ENCODE measurements at places on chromosomes 1 and 21.

- peak; percentile 38 for DNase-seq
Observed at GRCh38 chr1:200889571-200889970, 5.1 kb upstream of the INAVA start.

DNA sequence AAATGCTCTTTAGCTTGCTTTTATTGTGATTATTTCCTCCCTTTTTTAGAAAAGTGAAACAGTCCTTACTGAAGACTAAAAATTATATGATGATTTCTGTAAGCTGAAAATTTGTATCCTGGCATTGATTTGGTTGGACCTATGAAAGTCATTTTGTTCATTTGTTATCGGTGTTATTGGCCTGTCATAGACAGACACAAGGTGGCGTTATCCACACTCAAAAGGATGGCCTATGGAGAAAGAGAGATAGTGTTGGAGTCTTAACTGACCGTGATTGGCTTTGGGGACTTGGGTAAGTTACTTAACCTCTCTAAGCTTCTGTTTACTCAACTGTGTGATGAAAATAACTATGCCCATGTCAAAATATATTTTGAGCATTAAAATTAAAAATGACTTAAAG, 203.6 kb upstream of the CHODL start:
- no peak for DNase-seq

- DNase-seq = no peak
Observed at GRCh38 chr1:189432753-189433152, 1044.9 kb downstream of the BRINP3 start.

DNA sequence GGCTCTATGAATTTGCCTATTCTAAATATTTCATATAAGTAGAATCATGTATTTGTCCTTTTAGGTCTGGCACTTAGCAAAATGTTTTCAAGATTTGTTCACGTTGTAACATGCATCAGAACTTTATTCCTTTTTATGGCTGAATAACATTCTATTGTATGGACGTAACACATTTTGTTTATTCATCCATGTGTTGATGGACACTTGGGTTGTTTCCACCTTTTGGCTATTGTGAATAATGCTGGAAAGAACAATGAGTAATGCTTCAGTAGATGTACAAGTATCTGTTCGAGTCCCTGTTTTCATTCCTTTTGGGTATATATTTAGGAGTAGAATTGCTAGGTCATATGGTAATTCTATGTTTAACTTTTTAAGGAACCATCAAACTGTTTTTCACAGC, 24.7 kb downstream of the SLC35A3 start:
- DNase-seq = no peak

DNA sequence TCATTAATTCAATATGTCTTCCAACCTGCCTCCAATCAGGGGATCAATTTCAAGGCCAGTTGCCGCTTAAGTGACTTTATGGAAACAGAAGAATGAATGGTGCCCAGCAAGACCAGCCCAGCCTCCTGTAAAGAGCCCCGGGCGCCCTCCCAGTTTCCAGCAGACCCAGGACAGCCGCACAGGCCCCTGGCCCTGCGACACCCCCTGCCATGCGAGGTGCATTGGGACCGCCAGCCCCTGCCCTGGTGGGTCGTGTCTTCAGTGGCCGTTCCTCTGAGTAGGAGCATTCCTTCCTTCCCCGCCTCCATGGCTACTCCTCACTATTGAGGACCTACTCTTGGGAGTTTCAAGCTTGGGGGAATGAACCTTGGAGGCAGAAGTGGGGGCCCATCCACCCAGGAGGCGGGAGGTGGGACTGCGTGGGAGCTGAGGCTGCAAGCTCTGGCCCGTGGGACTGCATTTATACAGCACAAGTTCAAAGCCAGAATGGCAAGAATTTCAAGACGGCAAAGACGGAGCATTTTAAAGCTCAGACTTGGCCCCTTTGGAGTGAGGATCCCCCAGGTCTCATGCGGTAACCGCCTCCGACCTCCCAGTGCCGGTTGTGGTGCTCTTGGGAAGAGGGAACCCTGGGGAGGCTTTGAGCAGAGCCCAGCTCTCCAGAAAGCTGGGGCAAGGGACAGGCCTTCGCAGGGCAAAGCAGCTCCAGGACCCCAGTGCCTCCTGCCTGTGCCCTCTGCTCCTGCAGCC, 73.1 kb upstream of the ACTRT2 start:
- DNase-seq = no peak

DNA sequence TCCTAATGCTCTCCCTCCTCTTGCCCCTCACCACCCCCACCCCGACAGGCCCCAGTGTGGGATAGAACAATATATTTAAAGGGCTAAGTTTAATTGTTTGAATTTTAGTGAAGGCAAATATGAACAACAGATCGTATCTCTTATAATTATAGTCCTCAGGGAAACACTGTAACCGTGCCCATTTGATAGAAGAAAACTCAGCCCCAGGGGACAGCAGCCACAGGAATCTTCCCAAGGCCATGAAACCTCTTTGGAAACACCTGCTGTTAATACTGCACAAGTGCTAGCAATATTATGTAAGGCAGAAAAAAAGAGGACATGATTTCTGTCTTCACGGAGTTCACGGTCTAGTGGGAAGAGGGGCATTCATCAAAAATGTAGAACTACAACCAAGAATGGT, 142.2 kb downstream of the URB2 start:
- no peak for DNase-seq

DNA sequence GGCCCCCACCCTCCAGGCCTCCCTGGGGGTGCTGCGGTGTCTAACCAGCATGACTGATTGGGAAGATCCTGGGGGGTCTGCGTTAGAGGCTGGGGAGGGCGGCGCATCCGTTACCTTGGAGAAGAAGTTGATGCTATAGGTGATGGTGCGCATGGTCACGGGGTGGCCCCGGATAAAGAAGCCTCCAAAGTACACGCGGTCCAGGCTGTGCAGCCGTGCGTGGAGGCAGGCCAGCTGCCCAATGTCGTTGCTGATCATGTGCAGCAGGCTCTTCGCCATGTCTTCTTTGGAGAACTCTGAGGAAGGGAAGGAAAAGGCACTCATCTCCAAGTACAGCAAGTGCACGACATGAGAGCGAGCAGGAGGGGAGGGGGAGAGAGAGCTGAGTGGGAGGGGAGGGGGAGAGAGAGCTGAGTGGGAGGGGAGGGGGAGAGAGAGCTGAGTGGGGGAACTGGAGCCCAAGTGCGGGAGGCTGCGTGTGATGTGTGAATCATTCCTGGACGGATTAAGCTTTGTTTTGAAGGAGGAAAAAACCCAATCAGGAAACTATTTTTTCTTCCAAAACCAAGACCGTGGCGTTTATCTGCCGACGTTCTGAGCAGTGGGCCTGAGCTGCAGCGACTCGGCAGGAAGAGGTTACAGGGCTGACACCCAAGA, 7.2 kb downstream of the PANK4 start:
- DNase-seq = no peak

- DNase-seq = no peak
Observed at GRCh38 chr1:185969028-185969427, 234.8 kb downstream of the HMCN1 start.

- DNase-seq = no peak
Observed at GRCh38 chr1:156121457-156121856, 6.9 kb downstream of the LMNA start.

GRCh38 chr1:158353303-158354075, at the start of gene CD1E:
TSS of gene CD1E (plus strand) at chr1:158353894. CDS start at chr1:158353989, 95 bp downstream.
- no peak for DNase-seq

DNA sequence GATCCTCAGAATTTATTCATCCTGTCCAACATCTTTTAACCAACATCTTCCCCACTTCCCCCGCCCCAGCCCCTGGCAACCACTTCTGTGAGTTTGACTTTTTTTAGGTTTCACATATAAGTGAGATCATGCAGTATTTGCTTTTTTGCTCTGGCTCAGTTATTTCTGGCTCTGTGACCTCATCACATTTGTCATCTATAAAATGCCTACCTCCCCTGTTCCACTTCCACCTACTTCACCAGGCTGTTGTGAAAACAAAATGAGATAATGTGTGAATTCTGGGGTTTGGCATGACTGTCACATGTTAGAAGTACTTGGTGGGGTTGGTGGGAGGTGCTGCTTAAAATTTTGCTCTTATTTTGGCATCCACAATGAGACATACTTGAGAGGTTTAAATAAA, 18.4 kb downstream of the HHAT start:
- no peak for DNase-seq

DNA sequence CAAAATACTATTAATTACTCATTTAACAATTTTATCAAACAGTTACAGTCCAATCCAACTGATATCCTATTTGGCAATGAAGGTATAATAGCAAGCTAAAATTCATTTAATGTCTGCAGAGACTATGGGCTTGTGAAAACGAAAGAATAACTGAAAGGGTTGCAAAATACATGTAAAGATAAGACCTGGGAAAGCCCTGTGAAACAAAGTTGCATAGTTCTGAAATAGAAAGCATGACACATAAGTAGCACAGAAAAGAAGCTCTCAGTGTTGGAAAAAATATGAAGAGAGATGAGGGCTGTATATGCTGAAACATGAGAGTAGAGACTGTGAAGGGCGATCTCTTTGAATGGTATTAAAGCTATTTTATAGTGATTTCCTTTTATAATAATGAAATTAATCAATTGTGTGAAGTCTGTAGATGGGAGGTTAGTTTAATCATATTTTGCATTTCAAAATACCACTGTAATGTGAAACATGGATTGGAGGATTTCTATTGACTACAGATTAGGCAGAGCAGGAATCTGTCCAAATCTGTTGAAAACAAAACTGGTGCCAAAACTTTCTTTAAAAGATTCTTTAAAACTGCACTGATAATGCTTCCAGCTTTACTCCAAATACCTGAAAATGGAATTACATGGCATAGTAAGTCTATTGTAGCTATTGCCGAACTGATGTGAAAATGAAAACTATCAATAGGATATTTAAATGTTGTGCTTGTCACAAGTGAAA, 1518.9 kb upstream of the B3GALT2 start:
- no peak for DNase-seq

- DNase-seq = no peak
Observed at GRCh38 chr1:198234520-198235251, 77.9 kb downstream of the NEK7 start.

DNA sequence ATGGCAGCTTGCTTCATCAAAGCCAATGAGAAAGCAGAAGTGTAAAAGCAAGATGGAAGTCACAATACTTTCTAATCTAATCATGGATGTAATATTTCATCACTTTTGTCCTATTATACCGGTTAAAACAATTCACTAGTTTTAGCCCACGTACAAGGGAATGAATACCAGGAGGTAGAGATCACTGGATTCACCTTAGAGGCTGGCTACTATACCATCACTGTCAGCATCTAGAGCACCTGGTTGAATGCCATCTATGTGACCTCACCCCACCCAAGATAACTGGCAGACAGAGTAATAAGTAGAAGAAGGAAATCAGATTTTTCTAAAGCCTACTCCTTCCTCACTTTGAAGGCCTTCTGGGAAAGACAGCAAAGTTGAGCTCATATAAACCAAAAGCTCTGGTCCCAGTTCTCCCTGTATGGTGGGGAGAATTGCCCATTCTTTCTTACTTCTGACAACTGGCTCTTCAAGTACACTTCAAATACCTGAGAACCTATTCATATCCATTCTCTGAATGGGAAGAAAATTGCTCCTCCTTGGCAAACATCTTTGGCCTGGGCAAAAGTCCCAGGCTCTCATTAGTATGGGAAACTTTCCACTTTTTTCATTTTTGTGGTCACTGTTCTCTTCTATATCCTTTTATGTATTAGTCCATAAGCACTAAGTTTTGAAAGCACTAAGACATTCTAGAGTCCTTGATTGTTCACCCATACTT, 24.8 kb downstream of the HSD3B1 start:
- no peak for DNase-seq

DNA sequence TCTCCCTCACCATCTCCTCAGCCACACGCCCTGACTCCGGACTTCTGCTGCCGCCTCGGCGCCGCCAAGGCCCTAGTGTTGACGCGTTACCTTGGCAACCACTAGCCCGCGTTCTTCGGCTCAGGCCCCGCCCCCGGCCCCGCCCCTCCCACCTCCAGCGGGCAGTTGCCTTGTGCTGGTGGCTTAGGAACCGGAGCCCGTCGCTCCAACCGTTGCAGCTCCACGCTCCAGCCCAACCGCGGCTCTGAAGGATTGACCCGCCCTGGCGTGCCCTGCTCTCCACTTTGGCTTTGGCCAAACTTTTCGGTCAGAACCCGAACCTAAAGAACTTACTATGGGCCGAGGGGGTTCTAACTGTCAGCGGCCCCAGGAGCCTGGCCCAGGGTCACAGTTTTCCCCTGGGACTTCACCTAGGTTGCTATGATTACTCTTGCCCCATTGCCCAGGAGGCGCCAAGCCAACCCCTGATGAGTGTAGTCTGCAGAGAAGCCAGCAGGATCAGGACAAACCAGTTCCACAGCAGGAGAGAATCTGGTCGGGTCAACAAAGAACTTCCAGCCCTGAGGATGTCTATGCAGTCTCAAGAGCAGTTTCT, at the start of gene CFAP45:
Gene CFAP45 (minus strand): TSS at position 80 of the 595 bp plus-strand sequence. CDS start 67 bp downstream, at position 13.
- DNase-seq = no peak

DNA sequence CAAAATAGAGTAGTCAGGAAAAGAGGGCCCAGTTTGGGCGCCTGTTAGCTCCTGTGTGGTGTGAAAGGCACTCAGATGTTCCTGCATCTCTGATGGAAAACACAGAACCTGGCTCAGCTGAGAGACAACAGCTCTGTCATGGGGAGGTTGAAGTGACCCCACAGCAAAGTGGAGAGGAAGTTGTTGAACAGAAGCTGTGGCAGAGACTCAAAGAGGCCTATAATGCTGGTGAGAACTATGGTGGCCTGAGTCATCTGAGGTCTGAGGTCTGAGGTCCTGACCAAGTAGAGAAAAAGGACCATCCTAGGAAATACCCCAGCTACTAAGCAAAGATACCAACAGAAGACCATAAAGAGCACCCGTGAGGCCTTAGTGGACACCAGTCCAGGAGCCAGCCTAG, 45.6 kb upstream of the JAK1 start:
- DNase-seq = no peak

DNA sequence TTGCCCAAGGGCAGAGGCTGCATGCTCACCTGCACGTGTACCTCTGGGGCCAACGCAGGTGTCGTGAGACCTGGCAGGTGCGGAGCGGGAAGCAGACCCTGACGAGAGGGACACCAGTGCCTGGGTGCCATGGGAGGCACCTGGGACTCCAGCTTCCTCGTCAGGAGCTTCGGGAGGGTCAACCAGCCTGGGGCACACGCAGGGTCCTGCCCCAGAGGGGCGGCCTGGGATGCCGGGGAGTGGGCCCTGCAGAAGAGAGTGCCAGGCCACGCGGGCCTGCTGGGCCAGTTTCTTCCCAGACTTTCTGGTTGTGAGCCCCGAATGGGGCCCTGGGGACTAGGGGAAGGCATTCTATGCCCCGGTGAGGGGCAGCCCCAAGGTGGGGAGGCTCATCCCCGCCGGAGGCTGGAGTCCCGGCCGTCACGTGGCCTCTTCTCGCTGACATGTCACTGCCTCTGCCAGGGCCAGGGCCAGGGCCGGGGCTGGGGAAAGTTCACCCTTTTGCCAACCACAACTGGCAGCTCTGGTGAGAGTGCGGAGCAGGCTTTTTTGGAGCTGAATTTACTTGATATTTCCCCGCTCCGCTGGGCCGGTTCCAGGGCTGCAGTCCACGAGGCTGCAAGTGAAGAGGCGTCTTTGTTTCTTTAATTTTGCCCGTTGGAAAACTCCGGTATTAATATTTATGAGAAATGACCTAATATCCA, 38.5 kb upstream of the ACTRT2 start:
- DNase-seq = no peak

- DNase-seq = no peak
Observed at GRCh38 chr1:218546314-218546713, 201.2 kb downstream of the TGFB2 start.

All from stimulated activated naive CD8-positive, alpha-beta T cell treated with anti-CD3 and anti-CD28 coated beads, Interleukin-15, Interleukin-2, amounts not matched to agents 100 U/mL and 50 U/mL, for 24 hours (primary cell).